ENCODE measurements at places on chromosomes 12 and 14.
A peak's percentile ranks its signal among the peaks of the same experiment; 100 is the strongest.

DNA sequence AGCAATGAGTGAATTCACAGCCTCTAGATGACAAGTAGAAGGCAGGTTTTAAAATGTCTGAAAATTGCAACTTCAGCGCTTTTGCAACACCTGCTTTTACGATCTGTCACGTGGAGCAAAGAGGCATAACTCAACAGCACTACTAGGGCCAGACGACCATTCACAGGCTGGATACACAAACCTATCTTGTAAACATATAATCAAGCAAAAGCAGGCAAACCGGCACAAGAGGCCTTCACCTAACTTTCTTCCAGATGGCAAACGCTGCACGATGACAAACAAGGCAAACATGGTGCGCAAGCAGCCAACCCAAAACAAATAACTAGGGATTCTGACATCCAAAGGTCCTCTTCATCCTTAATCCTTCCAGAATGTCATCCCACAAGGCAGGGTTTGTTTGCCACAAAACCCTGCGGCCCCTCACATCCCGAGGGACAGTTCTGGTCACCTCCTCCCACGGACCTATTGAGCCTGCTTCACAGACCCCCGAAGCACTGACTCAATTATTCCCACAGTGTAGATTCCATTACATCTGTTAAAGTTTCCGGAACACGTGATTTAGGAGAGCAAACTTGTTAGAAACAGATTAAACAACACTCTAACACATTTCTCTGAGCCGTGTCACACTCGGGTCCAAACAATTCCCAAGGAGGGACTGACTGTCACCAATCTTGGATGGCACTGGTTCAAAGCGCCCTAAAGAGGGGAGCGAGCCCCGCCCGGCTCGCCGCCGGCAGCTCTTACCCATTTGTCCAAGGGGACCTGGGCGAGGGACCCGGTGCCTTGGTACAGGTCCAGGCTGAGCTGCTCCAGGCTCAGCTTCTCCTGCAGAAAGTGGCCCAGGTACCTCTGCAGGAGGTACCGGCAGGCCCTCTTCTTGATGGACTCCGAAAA is 823 bp downstream of the ATG2B start:
- DNase-seq = peak; percentile 66

GRCh38 chr12:59559696-59560095 is 36.1 kb upstream of the SLC16A7 start:
- no peak for DNase-seq

GRCh38 chr12:76374386-76375020 is 26.3 kb upstream of the BBS10 start:
- DNase-seq = peak; percentile 40

DNA sequence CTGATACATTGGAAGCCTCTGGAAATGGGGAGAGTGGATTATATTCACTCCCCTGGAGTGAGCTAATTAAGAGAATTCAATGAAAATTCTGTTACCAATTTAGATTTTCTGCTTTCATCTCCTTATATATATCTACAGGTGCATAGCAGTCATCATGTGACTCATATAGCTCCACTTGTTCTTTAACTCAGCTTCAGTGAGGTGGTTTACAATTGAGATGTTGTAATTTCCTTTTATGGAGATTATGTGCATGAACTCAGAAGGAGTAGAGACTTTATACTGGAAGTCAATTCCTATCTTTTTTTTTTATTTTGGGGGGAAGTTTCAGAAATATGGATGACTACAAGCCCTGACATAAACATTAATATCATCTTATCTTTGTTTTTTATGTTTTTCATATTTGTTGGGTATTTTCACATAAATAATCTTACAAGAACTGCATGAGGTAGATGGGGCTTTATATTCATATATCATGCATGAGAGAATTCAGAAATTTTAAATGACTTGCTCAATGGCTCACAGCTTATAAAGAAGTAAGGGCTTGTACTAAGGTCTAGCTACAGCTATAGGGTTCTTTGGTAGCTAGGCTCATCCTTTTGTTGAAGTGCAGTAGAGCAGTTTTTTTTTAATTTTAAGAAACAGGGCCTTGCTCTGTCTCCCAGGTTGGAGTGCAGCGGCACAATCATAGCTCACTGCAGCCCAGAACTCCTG is 92.3 kb upstream of the SCAF11 start:
- DNase-seq = no peak

DNA sequence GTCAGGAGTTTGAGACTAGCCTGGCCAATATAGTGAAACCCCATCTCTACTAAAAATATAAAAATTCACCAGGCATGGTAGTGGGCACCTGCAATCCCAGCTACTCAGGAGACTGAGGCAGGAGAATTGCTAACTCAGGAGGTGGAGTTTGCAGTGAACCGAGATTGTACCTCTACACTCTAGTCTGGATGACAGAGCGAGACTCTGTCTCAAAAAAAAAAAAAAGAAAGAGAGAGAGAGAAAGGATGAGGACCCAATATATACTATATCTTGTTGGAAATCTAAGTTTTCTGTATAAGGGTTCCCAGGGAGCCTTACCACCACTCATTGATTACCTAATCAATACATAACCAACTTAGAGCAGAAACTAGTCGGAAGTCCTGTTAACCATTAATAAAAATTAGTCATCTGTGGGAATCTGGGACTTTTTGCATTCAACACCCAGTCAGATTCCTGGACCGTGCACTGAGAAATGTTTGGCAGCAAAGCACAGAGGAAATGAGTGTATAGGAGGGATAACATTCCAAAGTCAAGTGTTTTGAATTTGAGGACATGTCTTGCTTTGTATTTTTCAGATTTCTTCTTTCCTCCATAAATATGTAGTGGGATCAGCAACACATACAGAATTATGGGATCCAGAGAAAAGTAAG is 44.8 kb upstream of the NR2C1 start:
- peak; percentile 69 for DNase-seq

DNA sequence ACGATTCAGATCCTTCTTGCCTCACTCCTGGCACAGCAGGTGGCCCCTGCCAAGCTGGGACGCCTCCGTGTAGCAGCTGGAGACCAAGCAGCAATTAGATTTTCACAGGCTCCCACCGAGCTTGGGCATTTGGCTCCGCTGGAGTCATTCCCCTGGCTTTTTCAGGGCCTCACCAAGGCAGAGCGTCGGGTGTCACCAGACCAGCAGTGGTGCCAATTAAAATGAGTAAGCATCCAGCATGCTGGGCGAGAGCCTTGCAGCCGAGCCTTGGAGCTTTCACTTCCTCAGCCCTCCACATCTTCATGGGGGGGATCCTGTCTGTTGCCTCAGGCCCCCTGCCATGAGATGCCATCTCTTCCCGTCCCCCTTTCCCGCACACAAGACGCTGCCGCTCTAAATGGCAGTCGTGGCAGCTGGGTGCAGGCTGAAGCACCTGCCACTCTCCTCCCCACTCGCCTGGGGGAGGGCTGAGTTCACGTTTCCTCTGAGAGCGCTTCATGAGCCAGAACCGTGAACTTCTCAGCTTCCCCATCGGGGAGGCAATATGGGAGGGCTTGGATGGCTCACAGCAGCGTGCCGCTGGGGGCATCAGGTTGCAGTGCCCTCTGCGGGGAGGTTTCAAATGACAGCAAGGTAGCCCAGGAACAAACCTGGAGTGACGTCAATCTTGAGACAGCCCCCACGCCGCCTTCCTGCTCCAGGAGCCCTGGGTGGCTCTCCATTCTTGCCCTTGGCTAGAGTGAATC is 11.7 kb downstream of the TPCN1 start:
- DNase-seq = peak; percentile 73

GRCh38 chr14:33210311-33210710 is 271.6 kb downstream of the NPAS3 start:
- DNase-seq = peak; percentile 54

DNA sequence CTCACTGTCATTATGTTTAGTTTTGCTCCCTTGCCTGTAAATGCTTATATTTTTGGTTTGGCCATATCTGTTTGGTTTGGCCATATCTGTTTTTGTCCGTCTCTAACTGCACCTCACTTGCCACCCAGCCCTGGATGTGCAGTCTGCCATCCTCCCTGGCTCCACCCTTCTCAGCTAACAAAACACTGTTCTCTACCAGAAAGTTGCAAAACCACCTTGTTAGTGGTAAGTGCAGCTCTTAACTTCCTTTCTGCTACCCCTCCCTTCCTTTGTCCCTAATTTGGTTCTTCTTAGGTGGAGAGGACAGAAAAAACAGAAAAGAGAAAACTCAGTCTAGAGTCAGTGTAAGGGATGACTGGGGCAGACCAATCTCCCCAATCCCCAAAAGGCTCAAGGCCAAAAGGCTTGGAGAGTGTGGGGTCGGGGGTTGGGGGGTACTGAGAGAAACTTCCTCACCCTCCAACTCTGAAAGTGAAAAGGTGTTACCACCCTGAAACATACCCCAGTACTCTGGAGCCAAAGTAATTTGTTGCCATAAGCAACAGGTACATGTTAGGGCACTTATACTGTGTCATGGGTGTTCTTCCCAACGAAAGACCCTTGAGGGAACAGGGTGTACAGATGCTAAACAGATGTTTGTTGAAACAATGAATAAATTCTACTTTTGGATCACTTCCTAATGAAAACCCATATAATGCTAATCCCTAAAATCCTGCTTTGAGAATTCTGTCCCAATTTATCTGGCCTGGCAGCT is 5.0 kb downstream of the BIN2 start:
- DNase-seq = no peak

GRCh38 chr14:80695869-80696268 is 245.7 kb downstream of the CEP128 start:
- no peak for DNase-seq

- DNase-seq = no peak
Measured at GRCh38 chr12:33602515-33602914, 162.9 kb upstream of the SYT10 start.

- DNase-seq = no peak
Measured at GRCh38 chr14:51463461-51463860, 188.2 kb upstream of the FRMD6 start.

GRCh38 chr12:84913129-84913515 is 523 bp upstream of the SLC6A15 start:
- peak; percentile 62 for DNase-seq

DNA sequence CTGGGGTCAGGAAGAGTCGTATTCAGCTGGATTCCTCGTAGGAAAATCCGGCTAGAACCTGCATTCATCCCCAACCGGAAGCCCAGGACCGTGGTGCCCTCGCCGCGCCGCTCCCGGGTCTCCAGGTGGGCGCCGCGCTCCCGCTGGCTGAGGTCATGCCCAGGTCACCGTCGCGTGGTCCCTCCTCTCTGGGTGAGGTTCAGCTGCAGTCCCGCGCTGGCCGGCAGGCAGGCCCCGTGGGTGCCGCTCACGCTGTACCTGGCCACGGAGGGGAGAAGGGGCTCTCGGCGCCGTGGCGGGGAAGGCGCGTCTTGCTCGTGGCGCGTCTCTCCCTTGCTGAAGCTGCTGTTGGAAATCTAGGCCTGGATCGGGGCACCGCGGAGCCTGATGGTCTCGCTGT is 44.5 kb downstream of the LRTM2 start:
- no peak for DNase-seq

GRCh38 chr12:68482014-68482413 is 128.7 kb upstream of the RAP1B start:
- no peak for DNase-seq

DNA sequence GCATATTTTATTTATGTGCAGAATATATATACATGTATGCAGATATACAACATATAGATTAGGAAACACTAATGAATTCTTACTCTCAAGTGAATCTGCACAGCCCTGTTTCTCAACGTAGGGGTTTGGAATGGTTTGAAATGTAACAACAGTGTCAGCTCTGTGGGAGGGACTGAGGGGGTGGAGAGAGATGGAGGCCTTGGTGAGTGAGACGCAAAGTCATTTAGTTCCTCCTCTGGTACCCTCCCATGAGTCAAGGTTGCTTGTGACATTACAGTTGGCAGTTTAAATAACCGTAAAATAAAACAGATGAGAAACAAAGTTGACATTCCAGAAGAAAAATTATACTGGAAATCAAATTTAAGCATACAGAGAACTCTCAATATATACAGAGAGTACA is 313.0 kb upstream of the PRKD1 start:
- peak; percentile 36 for DNase-seq

DNA sequence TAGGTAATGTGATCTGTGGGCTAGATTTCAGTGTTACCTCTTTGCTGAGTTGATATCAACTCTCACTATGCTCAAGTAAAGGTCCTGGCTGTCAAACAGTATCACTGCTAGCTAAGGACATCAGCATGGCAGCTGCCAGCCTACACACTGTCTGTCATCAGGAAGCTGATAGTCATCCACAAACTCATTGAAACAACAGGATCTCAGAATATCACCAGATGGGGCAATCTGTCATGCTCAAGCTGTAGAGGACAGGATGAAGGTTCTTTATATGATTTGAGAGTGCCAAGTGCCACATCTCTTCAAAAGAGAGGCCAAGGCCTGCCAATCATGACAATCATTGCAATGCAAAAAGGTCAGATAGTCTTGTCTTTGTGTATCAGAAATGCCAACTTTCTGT is 811.5 kb upstream of the SEL1L start:
- no peak for DNase-seq

GRCh38 chr12:25830456-25830855 is 128.0 kb upstream of the RASSF8 start:
- DNase-seq = peak; percentile 68

DNA sequence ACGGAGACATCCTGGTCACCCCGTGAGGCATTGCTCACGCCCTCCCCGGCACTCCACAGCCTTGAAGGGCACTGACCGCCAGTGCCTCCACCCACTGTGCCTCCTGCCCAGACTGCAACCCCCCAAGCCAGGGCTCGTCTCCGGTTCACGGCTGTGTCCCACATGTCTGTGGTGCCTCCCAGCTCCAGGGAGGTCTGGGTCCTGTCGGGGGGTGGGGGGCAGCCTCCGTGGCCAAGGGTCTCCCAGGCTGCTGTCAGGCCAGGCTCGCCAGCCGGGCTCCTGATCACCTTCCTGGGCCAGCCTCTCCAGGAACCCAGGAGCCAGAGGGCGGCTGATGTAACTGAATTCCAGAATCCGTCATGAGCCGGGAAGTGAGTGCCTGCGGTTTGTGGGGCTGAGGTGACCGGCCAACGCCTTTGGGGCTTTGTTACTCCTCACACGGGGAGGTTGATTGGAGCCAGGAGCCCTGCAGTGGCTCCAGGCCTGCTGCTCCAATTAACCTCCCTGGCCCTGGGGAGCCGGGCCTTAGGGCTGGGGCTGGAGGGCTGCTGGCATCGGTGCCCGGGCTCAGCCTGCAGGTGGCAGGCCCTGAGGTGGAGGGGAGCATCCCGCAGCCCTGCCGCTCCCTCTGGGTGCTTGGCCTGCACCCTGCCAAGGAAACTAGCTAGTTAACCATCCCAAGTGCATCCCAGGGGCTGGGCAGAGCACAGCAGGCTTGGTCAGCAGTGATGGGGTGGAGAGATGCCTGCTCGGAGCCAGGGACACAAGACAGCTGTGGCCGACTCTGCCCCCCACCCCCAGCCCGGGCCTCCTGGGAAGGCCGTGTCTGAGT is 36.4 kb upstream of the FBRSL1 start:
- no peak for DNase-seq

DNA sequence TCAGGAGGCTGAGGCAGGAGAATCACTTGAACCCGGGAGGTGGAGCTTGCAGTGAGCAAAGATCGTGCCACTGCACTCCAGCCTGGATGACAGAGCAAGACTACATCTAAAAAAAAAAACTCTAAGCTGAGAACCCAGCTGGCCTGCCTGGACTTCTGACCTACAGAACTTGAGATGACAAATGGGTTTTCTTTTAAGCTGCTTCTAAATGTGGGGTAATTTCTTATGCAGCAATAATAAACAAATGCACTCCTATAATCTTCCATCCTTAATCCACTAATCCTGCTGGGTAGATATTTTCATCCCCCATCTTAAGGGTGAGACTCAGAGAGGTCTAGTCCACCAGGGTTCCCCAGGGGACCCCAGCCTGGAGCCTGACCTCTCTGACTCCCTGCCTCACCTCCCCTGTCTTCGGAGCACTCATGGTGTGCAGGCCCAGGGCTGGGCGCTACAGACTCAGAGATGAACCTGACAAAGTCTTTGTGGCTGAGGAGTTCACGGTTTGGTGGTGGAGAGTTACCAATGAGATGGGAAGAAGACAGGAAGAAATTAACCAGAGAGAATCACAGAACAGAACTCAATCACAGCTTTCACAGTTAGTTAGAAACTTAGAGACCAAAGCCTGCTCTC is 39.7 kb upstream of the BDKRB2 start:
- DNase-seq = no peak

All from choroid plexus epithelial cell (primary cell).